ENCODE measurements at places on chromosomes 1 and 21.

- no peak for DNase-seq
These were observed 75.5 kb upstream of the DYNLT5 start for GRCh38 chr1:66676613-66677298.

- DNase-seq = no peak
These were observed 53.3 kb downstream of the CD247 start for GRCh38 chr1:167465018-167465417.

GRCh38 chr1:54738244-54738643, 22.6 kb downstream of the TTC4 start:
- DNase-seq = no peak

DNA sequence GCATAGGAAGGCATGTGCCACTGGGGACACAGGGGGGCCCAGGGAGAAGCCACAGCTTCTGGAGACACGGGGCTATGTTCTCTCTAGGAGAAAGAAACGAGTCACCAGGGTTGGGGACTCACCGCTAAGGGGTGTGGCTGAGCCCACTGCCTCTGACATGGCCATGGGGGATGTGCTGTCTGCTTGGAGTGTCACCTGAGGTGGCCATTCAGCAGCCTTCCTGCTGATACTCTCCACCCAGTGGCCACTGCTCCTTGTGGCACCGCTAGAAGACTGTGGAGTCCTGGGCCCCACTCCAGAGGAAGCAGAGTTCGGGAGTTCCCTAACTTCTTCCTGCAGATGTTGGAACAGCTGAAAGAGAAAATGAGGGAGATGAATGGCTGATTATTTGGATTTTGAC, 91.2 kb upstream of the SLC45A1 start:
- no peak for DNase-seq

- no peak for DNase-seq
These were observed 199.4 kb upstream of the CAMK1G start for GRCh38 chr1:209383907-209384709.

DNA sequence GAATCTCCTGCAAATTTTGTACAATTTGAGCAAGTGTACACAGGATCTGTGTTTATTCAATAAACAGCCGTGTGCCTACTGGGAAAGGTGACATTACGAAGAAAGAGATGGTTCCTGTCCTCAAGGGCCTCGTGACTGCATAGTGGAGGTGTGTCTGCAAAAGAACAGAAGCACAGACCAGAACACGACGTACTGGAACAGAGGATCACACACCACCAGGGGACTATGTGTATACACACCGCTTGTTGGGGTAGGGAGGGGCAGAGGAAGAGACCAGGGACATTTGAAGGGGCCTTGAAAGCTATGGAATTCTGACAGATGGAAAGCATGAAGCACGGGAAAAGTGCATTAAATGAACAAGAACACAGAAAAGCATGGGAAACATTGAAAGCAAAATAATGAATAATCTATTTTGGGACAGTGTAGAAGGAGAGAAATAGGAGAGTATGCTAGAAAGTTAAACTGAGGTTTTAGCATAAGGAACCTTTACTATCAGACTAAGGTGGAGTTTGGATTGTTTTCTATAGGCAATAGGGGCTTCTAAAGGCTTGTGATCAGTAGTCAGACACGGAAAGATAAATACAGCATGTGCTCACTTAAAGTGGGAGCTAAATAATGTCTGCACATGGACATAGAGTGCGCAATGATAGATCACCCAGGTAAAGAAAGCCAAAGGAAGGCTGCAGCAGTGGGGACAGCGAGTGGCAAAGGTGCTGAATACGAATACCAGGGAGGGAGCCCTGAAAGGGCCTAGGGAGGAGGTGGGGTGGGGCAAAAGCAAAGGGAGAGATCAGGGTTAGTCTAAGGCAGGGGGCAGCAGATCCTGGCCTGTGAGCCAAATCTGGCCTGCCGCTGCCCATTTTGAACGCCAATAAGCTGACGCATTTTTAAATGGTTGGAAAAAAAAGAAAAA, 11.0 kb downstream of the JAK1 start:
- DNase-seq = no peak

- DNase-seq = no peak
These were observed 657 bp upstream of the LIN9 start for GRCh38 chr1:226309398-226310244.

DNA sequence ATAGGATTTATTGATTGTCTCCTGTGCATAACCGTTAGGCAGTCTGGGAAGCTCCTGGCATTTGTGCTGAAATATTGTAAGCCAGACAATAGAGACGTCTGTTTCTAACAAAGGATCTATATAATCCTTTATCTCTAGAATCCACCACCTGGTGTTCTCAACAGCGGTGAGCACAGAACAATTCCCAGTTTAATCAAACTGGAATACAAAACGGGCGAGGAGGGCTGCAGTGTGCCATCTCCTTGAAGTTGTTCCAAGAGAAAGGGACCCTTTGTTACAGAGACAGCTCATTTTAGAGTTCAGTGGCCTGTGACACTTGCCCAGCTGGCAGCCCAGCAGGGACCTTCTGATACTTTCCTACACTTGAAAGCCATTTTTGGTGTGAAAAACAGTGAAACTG, 162.8 kb upstream of the IVNS1ABP start:
- no peak for DNase-seq

DNA sequence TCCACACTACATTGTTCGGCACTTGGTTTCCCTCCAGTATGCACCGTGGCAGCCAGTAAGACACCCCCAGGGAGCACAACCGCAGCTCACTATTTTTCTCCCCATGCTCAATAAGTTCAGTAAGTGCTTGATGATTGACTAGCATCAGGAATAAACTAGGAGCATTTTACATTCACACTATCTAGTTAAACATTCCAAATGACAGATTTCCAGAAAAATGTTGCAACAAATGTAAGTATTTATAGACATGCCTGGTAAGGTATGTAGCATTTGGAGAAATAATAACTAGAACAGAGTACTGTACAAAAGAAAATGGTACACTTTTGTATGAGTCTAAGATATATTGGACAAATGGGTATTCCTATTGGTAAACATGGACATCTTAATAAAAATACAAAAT, 92.9 kb downstream of the SLC45A1 start:
- no peak for DNase-seq

- no peak for DNase-seq
These were observed 513 bp downstream of the GTF2B start for GRCh38 chr1:88890791-88891317.

DNA sequence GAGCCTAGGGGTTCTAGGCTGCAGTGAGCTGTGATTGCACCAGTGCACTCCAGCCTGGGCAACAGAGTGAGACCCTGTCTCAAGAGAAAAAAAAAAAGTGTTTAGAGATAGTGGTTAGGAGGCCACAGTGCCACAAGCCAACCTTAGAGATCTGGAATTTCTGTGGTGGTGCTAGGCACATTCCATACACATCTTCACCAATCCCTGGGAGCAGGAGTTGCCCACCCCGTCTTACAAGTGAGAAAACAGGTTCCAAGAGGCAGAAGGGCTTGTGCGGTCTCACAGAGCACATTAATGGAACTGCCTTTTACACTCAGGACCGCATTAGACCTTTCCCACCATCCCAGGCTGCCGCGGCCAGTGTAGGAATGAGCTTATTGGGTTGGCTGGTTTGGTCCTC, 93.2 kb downstream of the EPHB2 start:
- no peak for DNase-seq

GRCh38 chr1:182174513-182174855, 113.0 kb upstream of the ZNF648 start:
- no peak for DNase-seq

DNA sequence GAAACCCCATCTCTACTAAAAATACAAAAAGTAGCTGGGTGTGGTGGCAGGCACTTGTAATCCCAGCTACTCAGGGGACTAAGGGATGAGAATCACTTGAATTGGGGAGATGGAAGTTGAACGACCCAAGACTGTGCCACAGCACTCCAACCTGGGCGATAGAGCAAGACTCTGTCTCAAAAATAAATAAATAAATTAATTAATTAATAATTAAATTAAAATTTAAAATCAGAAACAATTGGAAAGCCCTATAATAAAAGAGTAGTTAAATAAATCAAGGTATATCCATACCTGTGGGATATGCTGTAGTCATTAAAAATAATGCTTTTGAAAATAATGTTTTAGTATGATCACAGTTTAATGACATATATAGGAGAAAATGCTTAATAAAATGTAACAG, 15.6 kb upstream of the DDAH1 start:
- DNase-seq = no peak

- DNase-seq = no peak
These were observed 25.4 kb upstream of the RGS16 start for GRCh38 chr1:182629499-182630096.

DNA sequence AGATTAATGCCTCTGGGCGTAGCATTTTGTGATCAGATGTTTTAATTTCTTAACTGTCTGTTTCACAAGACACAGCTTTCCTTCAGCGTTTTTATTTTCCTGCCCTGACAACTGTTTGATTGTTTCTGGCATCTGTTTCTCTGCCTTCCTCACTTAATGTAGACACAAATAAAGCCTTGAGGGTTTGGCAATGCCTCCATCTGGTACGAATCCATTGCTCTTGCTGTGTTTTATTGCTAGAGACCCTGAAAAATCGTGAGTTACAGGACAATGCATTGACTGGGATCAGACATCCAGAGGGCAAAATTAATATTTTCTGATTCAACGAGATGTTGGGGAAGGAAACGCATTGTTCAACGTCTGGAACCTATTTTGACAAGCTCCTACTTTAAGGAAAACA, 363.5 kb downstream of the MRPL39 start:
- DNase-seq = no peak

- DNase-seq = no peak
These were observed 272.5 kb downstream of the TM2D1 start for GRCh38 chr1:61452176-61453035.

DNA sequence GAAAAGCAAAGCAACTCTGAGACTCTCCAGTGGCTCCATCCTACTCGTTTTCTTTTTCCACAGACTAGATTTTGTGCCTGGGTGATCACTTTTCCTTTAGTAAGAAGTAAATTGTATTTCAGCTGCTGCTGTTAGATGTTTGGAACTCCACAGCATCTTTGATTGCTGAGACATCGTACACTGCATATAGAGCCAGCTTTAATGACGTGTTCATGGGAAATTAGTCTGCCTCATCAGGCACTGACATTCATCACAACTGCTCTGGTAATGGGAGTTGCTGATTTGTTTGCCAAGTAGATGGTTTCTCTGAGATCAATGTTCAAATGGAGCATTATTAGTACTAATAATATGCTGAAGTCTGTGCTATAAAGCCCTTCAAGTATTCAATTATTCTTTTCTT, 573.8 kb upstream of the NR5A2 start:
- no peak for DNase-seq

GRCh38 chr21:44594406-44594916, 2.2 kb upstream of the KRTAP10-6 start:
- no peak for DNase-seq

DNA sequence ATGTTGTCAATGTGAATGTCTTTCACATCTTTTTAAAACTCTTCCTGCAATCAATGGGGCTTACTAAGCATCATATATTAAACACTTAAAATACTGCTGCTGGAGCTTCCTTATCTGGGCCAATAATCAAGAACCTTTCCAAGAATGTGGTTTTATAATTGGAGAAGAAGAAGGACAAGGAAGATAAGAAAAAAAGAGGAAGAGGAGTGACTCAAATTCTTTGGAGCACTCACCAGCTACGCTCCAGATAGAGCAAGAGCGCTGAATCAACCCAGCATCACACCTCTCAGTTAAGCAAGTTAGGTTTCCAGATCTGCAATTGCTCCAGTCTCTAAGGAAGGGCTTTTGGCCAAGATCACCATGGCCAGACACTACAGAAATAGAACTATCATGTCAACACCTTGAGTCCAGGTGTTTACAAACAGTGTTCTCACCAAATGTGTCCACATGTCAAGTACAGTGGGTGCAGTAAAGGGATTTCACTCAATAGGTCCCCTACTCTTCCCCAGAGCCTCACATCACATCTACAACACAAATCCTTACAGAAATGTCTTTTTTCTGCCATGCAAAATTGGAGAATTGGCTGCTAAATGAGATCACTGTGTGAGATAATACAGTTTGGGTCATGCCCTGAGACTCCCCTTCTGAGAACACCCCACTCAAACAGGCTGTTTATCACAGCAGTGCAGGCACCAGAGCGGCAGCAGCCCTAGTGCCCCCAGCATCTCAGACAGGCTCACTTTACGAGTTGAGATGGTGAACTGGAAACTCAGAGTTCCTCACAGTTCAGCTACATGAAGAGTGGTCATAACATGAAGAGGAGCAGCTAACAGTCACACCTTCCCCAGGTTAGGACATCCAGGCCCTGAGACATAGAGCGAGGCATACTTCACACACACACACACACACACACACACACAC, 1.7 kb upstream of the SPRR2B start:
- no peak for DNase-seq

DNA sequence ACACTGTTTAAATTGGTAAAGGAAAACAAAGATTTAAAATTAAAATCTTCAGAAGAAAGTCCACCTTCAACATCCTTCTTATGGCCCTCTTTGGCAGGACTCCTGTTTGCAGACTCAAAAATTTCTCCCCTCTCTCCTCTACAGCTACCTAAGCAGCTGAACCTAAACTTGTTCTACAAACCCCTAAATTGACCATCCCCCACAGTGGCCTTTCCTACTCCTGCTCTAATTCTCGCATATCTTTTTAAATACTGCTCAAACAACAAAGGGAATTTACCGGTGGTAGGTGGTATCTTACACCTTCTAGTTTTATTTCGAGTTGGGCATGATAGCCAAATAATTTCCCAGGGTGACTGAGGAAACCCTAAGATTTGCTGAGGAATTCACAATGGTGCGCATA, 53.5 kb upstream of the PDC start:
- DNase-seq = no peak

GRCh38 chr1:223712850-223713474, 623 bp downstream of the CAPN2 start:
- DNase-seq = no peak

DNA sequence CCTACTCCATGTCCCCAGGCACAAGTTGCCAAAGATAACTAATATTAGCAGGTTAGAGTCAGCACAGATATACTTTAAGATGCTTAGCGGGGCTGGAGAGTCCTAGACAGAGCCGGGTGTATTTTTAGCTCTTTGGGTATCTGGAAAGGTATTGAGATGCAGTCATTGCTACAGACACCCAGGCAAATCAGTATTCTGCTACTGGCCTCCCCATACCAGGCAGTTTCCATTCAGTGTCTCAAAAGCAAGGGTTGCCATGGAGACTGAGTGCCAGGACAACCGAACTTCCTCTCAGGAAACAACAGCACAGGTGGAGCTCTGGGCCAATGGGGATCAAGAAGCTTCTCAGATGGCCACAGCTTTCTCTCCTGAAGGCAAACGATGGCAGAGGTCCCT, 45.3 kb downstream of the KCNC4 start:
- DNase-seq = peak; percentile 31

GRCh38 chr1:153352523-153352922, 3.9 kb upstream of the PGLYRP4 start:
- peak; percentile 71 for DNase-seq

DNA sequence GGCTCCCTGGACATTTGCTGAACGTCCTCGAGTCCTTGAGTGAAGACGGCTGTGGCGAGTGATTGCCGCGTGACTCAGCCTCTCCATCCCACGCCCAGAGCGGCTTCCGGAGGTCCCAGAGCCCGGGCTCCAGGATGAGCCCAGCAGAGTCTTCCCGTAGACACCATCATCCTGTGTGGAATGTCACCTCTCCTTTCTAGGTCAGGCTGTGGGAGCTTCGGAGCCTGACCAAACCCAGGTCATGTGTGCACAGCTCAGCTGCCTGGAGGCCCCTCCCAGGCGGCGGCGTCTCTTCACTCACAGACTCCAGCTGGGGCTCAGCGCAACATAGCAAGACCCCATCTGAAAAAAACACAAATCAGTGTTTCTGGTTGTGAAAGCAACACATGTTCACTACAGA, 38.2 kb downstream of the PRKCZ start:
- DNase-seq = no peak
